ENCODE measurements at places on chromosomes 2 and 18. TPM values are rescaled to one million over a fixed set of nuclear protein-coding genes. Genes with fewer than 3 reads are reported as not detected.

DNA sequence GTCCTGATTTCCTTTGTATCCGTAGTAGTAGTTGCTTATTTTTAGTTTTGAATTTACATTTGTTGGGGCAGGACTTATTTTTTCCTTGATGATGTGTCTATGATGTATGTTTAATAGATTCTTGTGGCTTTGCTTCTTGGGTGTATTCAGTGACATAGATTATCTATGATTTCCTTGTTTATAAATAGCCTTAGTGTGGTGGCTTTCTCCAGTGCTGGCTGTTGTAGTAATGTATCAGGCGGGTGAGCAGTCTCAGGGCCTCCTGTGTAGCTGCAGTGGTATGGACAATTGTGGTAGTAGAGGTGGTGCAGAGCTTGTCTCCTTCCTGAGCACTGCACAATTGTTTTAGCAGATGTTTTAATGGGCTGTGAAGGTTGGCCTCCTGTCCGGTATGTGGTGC, 60.5 kb downstream of the SMCHD1 start:
- peaks cover 6% of the 10 kb centered on the region for H3K4me1 ChIP-seq
- H3K36me3 ChIP-seq, result peaks cover 37% of the 10 kb centered on the region
- DNase-seq, result peak; percentile 68
- no peak overlapping the region for H3K4me3 ChIP-seq

DNA sequence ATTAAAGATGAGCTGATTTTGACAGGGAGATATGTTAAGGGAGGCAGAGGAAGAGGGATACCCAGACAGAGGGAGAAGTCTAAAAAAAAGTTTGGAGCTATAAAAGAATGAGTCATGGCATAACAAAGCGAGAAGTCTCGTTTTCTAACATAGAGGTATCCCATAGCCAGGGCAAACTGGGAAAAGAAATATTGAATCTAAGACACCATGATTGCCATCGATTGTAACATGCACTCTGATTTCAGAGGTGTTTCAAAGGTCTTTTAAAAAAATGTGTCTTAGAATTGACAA, 110.7 kb downstream of the MDH1 start:
- H3K4me1 ChIP-seq, result peaks cover 5% of the 10 kb centered on the region
- H3K27ac ChIP-seq, result no peak overlapping the region
- peak; percentile 7 for DNase-seq
- H3K36me3 ChIP-seq, result no peaks in the 10 kb centered on the region
- H3K27me3 ChIP-seq, result no peaks in the 10 kb centered on the region
- H3K4me3 ChIP-seq, result no peak overlapping the region

DNA sequence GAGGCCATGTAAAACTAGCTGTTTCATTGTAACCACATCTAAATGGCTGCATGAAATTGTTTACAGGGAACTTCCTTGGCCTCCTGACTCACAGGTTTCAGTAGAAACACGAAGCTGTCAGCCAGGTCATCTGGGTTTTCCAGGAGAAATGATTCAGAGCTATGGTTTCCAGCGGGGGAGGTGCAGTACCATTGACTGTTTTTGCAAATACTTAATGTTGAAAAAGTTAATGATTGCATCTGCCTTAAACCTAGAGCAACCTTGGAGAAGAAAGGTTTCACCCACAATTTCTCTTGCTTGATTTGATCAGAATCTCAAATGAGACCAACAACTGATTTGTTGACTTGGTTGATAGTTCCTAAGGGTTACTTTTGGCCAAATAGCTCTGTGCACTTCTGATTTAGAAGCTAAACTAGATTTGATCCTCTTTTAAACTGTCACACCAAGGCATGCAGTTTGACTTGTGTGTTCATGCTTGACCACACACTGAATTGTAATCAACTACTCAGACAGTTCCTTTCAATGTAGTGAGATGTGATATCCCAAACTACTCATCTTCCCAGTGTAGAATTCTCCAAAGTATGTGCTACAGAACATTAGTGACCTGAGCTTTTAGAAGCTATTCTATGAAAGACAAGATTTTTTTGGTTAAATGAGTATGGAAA, 193.5 kb upstream of the CHST9 start:
- DNase-seq, result no peak
- no peak overlapping the region for H3K27ac ChIP-seq
- no peaks in the 10 kb centered on the region for H3K4me1 ChIP-seq
- no peaks in the 10 kb centered on the region for H3K27me3 ChIP-seq

GRCh38 chr2:4168834-4169233, 465.5 kb downstream of the DCDC2C start:
- H3K27me3 ChIP-seq, result no peaks in the 10 kb centered on the region
- no peak for DNase-seq
- H3K4me3 ChIP-seq, result no peak overlapping the region
- no peak overlapping the region for H3K27ac ChIP-seq
- no peaks in the 10 kb centered on the region for H3K36me3 ChIP-seq

GRCh38 chr2:234796045-234796591, 155.7 kb upstream of the SH3BP4 start:
- no peak for DNase-seq
- H3K27ac ChIP-seq, result no peak overlapping the region
- H3K4me3 ChIP-seq, result no peak overlapping the region
- H3K4me1 ChIP-seq, result peaks cover 6% of the 10 kb centered on the region
- H3K36me3 ChIP-seq, result no peaks in the 10 kb centered on the region

CIB4 gene
- total RNA-seq, result not detected

All from IMR-90 (cell line).